ENCODE measurements at places on chromosomes 11 and 22. TPM values are rescaled to one million over a fixed set of nuclear protein-coding genes. Genes with fewer than 3 reads are reported as not detected.
A peak's percentile ranks its signal among the peaks of the same experiment; 100 is the strongest.

DNA sequence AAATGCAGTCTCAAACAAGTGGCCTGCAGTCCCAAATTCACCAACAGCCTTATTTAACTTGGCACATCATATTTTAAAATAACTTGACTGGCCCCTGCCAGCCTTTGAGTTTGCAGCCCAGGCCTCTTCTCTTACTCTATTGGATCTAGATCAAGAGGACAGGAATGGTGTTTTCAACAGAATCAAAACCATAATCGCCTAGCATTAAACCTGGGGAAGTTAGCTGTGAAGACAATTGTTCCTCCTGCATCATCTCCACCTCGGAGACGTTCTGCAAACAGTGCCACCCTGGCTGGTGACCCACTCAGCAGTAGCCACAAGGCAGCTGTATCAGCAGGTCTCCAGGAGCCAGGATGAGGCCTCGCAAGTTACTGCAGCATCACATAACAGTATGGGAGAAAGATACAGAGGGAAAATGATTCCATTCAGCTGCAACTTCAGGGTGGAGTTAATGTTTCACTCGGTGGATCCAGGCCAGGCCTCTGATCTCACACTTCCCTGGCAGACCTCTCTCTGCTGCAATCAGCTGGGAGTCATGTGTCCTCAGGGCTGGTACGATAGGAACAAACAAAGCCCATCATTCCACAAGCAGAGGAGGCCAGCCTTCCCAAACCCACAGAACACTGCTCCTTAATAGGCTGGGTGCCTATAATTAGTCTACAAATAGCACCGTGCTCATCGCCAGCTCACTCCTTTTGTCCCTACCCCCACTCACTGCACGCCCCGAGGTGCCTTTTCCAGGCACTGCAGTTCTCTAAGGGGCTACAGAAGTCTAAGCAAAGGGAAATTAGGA, 18.6 kb upstream of the SCN2B start:
- H3K4me3 ChIP-seq = no peak overlapping the region
- no peaks in the 10 kb centered on the region for H3K27me3 ChIP-seq
- no peaks in the 10 kb centered on the region for H3K36me3 ChIP-seq
- H3K27ac ChIP-seq = no peak overlapping the region
- no peaks in the 10 kb centered on the region for H3K4me1 ChIP-seq

DNA sequence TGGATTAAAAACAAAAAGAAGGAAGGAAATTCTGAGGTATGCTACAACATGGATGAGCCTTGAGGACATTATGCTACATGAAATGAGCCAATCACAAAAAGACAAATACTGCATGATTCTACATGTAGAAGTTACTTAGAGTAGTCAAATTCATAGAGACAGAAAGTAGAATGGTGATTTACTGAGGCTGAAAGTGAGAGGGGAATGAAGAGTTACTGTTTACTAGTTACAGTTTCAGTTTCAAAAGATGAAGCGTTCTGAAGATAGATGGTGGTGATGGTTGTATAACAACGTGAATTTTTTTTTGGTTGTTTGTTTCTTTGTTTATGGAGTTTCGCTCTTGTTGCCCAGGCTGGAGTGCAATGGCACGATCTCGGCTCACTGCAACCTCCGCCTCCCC, 9.5 kb downstream of the OR5P2 start:
- no peaks in the 10 kb centered on the region for H3K36me3 ChIP-seq
- no peak overlapping the region for H3K4me3 ChIP-seq
- no peak for DNase-seq
- H3K27ac ChIP-seq = no peak overlapping the region

DNA sequence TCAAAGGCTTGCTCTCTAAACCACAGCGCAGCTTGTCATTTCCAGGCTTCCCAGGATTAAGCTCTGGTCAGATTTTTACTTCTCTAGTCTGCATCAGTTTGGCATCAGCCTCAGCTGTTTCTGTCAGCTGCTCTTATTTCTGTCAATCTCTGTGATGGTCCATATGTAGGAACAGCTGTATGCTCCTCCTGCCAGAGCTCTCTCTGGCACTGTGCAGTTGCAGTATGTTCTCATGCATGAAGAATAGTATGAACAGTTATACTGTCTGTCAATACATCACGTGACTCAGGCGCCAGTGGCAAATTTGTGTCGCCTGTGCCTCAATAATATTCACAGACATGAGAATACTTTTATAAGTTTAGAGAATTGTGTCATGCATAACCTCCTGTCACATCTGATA, 6.7 kb downstream of the OR6M1 start:
- no peaks in the 10 kb centered on the region for H3K27me3 ChIP-seq
- DNase-seq = no peak
- H3K27ac ChIP-seq = no peak overlapping the region
- no peaks in the 10 kb centered on the region for H3K4me1 ChIP-seq
- H3K4me3 ChIP-seq = no peak overlapping the region

The P2RX6 gene
- total RNA-seq = 1.6 TPM

DNA sequence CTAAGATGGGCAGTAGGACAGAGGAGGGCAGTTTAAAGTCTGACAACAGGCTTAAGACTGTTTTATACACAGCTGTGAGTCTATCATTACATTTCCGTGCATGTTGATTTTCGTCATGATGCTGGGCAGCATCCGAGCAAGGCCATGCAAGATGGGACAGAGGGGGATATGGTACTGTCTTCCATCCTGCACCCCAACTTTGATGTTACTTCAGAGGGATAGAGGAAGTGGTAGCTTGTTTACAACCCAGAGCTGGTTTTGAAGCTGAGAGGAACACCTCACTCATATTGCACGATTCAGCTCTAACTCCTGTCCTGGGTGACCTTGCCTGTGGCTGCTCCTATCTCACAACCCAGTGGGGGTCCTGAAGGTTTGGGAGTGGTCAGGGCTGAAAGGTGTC, 3.0 kb upstream of the SORL1 start:
- peaks cover 30% of the 10 kb centered on the region for H3K4me1 ChIP-seq
- H3K27me3 ChIP-seq = no peaks in the 10 kb centered on the region
- peak overlapping the region; percentile 15 for H3K4me3 ChIP-seq
- peak; percentile 67 for DNase-seq
- peak overlapping the region; percentile 83 for H3K27ac ChIP-seq

- no peaks in the 10 kb centered on the region for H3K4me1 ChIP-seq
- H3K27ac ChIP-seq = no peak overlapping the region
- DNase-seq = no peak
- H3K27me3 ChIP-seq = no peaks in the 10 kb centered on the region
- no peak overlapping the region for H3K4me3 ChIP-seq
Observed at GRCh38 chr11:110358336-110358735, 61.9 kb upstream of the RDX start.

GRCh38 chr11:67349036-67349435, 4.3 kb downstream of the POLD4 start:
- H3K27me3 ChIP-seq = no peaks in the 10 kb centered on the region
- no peak for DNase-seq
- peak overlapping the region; percentile 37 for H3K27ac ChIP-seq
- H3K4me1 ChIP-seq = peaks cover 24% of the 10 kb centered on the region
- H3K4me3 ChIP-seq = no peak overlapping the region
- no peaks in the 10 kb centered on the region for H3K36me3 ChIP-seq

The ANO9 gene
- 85.2 TPM for total RNA-seq

The CCDC73 gene
- not detected for total RNA-seq

- DNase-seq = no peak
- no peaks in the 10 kb centered on the region for H3K36me3 ChIP-seq
- H3K4me3 ChIP-seq = no peak overlapping the region
- H3K27ac ChIP-seq = peak overlapping the region; percentile 56
- no peaks in the 10 kb centered on the region for H3K27me3 ChIP-seq
Observed at GRCh38 chr22:24423519-24424000, 3.8 kb upstream of the ADORA2A start.

The OR10D3 gene
- not detected for total RNA-seq

DNA sequence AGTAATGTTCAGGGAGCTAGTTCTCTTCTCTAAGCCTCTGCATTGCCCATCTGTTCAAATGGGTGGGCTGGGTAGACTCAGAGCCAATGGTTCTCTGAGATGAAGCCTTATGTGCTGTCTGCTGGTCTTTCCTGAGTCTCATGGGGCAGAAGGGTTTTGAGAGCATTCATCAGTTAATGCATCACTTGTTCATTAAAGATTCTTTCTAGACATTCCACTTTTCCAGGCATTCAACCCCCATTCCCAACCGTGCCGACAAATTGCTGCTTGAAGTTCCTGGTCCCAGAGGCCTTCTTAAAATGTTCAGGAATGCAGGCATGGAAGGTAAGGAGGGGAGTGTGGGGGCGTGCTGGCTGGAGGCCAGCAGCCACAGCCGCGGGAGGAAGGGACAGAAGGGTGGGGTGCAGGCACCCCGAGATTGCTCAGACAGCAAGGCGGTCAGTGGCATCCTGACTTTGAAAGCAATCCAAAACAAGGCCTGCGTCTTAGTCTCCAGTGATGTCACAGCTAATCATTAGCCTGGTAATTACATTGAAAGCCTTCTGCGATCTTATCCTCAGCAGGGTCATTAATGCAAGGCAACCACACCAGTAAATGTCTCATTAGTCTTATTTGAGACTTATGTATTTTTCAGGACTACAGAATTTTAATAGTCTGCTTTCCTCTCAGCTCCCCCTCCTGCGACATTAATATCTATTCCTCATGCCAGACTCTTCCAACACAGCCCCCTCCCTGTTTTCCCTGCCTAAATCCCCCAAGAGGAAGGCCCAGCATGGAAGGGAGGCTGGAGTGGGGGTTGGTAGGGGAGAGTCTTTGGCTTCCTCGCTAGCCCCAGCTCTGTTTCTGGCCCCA, 328.8 kb downstream of the MIAT start:
- no peak overlapping the region for H3K27ac ChIP-seq
- no peaks in the 10 kb centered on the region for H3K36me3 ChIP-seq
- no peak overlapping the region for H3K4me3 ChIP-seq
- H3K27me3 ChIP-seq = no peaks in the 10 kb centered on the region

The CCS gene
- total RNA-seq = 32.8 TPM

DNA sequence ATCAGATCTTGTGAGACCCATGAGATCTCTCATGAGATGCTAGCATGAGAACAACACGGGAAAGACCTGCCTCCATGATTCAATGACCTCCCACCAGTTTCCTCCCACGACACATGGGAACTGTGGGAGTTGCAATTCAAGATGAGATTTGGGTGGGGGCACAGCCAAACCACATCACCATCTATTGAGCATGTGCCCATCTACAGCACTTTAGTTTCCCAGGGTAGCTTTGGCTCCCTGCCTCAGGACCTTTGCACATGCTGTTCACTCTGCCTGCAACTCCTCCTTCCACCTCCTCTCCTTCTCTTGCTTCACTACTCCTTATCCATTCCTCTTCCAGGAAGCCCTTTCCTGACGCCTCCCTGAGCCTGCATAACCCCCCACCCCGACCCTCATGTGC, 17.2 kb downstream of the GRIK4 start:
- H3K27ac ChIP-seq = no peak overlapping the region
- H3K27me3 ChIP-seq = no peaks in the 10 kb centered on the region
- H3K4me3 ChIP-seq = no peak overlapping the region

The FAM227A gene
- 1.0 TPM for total RNA-seq

- H3K36me3 ChIP-seq = peaks cover 68% of the 10 kb centered on the region
- H3K27ac ChIP-seq = no peak overlapping the region
- no peak overlapping the region for H3K4me3 ChIP-seq
- no peak for DNase-seq
- no peaks in the 10 kb centered on the region for H3K27me3 ChIP-seq
Observed at GRCh38 chr22:25352294-25352680, 132.8 kb downstream of the CRYBB2 start.

The SLC22A6 gene
- not detected for total RNA-seq

DNA sequence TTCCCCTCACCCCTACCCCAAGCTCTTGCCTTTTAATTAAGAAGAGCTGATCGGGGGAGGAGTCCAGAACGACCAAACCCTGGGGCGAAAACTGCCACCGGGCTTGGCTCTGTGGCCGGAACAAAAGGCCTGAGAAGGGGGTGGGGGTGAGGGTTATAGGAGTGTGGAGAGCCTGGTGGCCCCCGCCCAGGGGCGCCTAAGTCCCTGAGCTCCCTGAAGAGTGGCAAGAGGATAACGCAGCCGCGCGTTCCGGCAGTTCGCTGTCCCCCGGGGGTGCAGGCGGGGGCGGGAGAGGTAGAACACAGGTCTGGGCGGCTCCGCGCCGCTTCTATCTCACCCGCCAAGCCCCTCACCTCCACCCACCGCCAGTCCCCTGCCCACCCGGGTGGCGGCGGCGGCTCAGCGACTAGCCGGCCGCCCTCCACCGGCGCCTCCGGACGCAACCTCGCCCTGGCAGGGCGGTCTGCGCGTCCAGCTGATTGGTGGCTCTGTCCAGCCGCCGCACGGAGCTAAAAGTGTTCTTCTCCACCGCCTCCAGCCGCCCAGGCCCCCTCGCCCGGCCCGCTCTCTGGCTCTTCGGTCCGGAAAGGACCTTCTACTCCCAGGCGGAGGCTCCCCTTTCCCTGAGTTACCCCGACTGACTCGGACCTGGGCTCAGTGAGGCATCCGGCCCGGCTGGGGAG, 18.7 kb upstream of the BDNF start:
- H3K4me1 ChIP-seq = no peaks in the 10 kb centered on the region
- H3K4me3 ChIP-seq = no peak overlapping the region
- peaks cover 5% of the 10 kb centered on the region for H3K27me3 ChIP-seq
- DNase-seq = no peak
- H3K36me3 ChIP-seq = no peaks in the 10 kb centered on the region
- H3K27ac ChIP-seq = no peak overlapping the region

GRCh38 chr11:60121264-60121663, 32.8 kb downstream of the MS4A2 start:
- H3K4me3 ChIP-seq = no peak overlapping the region
- no peaks in the 10 kb centered on the region for H3K4me1 ChIP-seq
- no peaks in the 10 kb centered on the region for H3K27me3 ChIP-seq
- no peak overlapping the region for H3K27ac ChIP-seq
- no peaks in the 10 kb centered on the region for H3K36me3 ChIP-seq

GRCh38 chr11:100760744-100761143, 73.7 kb downstream of the ARHGAP42 start:
- no peaks in the 10 kb centered on the region for H3K27me3 ChIP-seq
- H3K36me3 ChIP-seq = no peaks in the 10 kb centered on the region
- H3K27ac ChIP-seq = no peak overlapping the region
- H3K4me3 ChIP-seq = no peak overlapping the region

The LARGE1 gene
- 2.5 TPM for total RNA-seq

DNA sequence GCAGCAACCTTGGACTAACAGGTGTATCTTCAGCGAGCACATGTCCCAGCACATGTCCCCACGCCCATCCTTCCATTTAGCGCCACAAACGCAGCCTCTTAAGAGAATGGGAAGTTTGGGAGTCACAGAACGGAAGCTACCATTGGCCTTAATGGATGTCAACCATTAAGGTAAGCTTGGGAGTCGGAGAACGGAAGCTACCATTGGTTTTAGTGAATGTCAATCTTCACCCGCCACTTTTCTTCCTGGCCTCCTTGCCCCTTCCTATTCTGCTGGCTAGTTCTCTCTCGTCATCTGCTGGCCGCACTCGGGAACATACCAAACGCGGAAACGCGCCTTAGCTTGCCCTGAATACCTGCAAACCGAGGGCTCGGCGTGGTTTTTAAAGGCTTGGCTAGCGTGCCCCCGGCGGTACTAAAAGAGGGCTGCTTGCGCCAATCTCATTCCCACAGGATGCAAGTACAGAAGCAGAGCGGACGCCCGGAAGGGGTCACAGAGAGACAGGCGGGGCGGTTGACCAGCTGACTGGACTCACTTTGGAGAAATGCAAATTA, 24.3 kb downstream of the GLYATL1 start:
- H3K27ac ChIP-seq = no peak overlapping the region
- H3K27me3 ChIP-seq = no peaks in the 10 kb centered on the region
- no peaks in the 10 kb centered on the region for H3K4me1 ChIP-seq
- no peak overlapping the region for H3K4me3 ChIP-seq

All from naive thymus-derived CD4-positive, alpha-beta T cell (primary cell).